ENCODE measurements at places on chromosomes 4 and X.

DNA sequence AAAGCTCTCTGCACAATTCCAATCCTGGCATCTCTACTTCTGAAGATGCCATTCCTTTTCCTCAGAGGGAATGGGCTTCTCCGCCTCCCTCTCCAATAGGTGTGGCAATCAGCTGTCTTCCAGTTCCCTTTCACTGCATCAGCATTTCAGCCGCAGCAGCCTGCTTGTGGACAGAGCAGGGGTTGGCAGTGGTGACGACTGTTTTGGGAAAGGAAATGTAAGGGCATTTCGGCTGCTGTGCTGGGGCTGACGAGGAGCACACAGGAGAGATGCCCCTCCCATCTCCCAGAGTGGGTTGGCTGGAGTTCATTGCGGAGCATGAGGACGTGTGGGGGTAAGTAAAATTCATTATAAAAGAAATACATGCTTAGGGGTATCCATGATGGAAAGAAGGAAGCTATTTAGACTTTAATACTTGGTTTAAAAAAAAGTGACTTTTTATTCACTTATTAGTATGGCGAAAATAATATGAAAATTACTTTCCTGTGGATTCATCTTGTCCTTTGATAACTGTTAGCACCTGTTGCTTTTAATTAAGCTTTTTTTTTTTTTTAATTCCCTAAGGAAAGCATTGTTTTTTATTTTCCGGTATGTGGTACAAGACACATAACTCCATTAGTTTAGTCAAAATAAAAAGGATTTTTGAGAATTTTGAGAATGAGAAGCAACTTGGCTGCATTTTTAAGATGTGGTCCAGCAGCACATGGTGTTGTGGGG, at the start of gene LIMCH1:
Gene LIMCH1, plus strand, starts transcription at position 141 of the 717 bp plus-strand sequence. CDS start 67,839 bp downstream, outside the sequence.
- DNase-seq, result no peak

DNA sequence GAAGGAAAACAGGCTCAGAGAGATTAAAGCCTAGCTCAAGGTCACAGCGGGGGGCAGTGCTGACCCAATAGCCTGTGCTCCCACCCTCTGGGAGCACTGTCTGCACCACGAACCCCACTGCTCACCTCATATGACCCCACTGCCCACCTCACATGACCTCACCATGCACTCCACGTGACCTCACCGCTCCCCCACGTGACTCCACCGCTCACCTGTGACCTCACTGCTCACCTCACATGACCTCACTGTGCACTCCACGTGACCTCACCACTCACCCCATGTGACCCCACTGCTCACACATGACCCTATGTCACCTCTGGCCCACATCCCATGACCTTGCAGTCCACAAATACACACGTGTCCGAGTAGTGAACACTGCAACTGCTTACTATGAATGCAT, 55.4 kb downstream of the ACOX3 start:
- no peak for DNase-seq

- no peak for DNase-seq
Measured at GRCh38 chr4:10050261-10050661, 29.0 kb upstream of the SLC2A9 start.

DNA sequence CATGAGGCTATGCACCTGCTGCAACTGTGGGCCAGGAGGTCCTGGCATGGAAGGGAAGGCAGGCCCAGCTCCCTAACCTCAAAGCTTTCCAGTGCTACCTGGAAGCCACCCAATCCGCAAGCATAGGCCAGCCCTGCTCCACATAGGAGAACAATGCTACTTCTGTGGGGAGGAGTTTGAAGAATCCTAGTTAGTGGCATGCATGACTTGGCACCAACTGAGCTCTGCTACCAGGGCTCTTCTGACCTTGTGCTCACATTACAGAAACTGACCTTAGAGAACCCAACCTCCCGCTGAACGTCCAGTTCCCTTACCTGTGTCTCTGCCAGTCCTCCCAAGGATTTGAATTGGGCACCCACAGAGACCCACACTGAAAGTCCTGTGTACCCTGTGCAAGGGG, 58.8 kb downstream of the USP46 start:
- DNase-seq, result no peak

GRCh38 chrX:85569686-85570085, 190.2 kb upstream of the POF1B start:
- no peak for DNase-seq

DNA sequence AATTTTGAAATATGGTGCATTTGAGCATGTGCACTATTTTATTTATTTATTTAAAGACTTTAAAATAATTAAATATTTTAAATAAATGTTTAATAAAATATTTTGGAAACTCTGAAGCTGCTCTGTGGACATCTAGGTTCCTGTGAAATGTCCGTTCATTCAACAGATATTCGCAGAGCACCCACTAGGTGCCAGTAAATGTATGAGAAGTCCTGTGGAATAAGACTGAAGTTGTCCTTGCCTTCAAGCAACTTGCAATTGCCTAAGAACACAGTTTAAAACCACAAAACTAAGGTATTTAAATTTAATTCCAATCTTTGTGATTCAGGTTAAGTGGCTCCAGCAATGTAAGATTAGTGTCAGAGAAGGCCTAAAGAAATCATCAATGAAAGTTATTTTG, 306.7 kb downstream of the GBA3 start:
- no peak for DNase-seq

DNA sequence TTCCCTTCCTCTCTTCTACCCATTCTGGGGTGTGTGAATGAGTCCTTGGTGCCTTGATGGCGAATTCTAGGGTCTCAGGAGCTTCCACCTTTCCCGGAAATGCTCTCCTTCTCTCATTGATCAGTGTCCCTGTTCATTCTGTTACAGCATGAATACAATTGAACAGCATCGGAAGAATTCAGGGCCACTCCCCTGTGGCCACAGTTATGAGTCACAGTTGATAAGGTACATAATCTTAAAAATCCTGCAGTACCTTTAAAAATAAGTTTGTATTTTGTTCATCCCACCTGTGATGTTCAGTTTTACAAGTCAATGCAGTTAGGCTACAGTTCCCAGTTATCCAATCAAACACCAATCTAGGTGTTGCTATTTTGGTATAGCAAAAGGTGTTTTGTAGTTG, 47.3 kb upstream of the FAM9A start:
- no peak for DNase-seq

DNA sequence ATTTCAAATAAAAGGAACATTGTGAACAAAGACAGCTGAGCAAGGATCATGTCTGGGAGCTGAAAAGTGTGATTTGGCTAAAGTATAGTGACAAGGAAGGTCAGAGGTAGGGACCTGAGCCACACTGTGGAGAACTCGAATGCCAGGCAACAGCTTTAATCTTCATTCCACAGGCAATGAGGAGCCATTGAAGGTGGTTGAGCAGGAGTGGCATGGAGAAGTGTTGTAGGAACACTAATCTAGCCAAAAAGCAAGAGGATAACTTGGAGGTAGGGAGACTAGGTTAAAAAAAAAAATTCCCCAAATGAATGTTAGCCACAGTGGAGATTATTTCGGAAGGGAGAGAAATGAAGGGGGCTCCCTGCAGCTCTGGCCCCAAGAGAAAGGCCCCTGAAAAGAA, 286.9 kb downstream of the BCOR start:
- DNase-seq, result no peak

DNA sequence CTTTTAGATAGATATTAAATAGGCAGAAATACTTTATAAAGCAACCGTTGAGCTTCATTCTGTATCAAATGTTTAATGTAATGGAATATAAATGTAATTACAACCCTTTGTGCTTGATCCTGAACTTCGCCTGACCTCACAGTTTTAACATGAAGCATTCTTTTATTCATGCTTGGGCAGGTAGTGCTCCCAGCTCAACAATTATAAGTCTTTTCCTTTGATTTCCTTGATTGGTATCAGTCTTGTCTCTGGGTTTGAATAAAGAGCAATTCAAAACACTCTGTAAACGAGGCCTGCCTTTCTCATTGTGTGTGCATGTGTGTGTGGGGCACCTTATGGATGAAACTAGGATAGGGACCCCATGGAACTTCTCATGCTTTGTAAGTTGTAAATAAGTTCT, 6.8 kb downstream of the METAP1 start:
- no peak for DNase-seq

- no peak for DNase-seq
Measured at GRCh38 chrX:24148535-24149350, 786 bp upstream of the ZFX start.

DNA sequence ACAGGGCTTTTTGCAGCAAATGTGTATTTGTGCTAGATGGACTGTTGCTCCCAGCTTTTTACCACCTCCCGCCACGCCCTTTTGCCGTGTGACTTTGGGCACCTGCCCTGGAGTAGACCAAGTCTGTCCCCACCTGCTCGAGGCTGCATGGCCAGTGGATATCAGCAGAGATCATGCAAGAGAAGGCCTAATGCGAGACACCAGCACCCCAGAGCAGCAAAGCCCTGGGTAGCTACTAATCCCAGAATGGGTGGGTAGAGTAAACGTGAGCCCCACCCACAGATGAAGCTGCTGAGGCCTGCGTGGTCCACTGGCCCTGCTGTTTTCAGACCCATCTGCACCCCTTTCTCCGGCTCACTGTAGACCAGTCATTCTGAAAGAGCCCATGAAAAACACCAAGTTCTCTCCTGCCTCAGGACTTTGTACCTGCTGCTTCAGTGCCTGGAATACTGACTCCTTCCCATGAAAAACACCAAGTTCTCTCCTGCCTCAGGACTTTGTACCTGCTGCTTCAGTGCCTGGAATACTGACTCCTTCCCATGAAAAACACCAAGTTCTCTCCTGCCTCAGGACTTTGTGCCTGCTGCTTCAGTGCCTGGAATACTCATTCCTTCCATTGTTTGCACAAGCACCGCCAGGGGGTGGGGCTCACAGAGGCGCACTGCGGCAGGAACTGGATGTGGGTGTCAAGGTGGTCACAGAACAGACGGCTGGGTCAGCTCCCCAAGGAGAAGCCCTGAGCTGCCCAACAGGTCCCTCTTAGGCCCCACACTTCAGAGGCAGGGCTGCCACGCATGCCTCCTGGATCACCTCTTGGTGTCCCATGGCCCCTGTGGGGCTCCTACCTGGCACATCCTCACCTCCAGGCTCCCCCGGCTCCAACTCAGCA, 5.1 kb upstream of the TNIP2 start:
- no peak for DNase-seq
